ENCODE measurements at places on chromosomes 1 and 21.

DNA sequence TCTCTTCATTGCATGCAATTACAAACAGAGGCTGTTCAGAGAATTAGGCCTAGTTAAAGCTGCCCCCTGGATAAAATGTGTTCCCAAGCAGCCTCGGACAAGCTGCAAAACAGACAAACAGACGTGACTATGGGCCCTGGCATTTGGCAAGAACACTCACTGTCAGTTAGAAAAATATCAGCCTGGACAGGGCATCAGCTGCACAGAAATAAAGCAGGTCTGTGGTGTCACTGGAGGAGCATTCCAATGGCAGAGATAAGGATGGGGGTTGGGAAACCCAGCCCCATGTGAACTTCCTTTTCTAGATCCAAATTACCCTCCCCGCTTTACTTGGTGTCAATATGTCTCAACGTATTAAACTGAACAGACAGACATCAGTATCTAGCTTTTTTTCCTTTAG lies 177.1 kb downstream of the GPATCH2 start:
- DNase-seq = no peak

GRCh38 chr1:167676916-167677848 lies 44.6 kb upstream of the MPZL1 start:
- no peak for DNase-seq

- DNase-seq = no peak
Observed at GRCh38 chr1:160459687-160460086, 59.3 kb downstream of the VANGL2 start.

DNA sequence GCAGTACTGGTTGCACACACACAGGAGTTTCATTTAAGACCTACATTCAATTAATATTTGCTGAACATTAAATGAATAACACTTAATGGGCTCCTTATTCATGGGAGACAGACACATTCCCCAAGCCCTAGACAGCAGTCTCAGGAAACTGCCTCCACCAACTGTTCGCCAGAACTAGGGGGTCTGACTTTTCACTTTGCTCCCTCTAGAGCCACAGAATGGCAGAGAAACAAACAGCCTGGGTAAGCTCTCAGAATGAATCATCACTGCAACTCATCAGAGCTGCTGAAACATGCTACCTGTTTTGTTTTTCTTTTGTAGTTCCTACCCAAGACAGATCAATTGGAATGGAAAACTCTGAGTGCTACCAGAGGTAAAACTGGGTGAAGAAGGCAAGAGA lies 31.7 kb downstream of the ELK4 start:
- DNase-seq = no peak

GRCh38 chr1:185017338-185017737 lies 28.0 kb upstream of the RNF2 start:
- DNase-seq = no peak
